Nucleus accumbens (tissue), 56 donors: ENCODE measurements at places on chromosomes 13 and 19.

DNA sequence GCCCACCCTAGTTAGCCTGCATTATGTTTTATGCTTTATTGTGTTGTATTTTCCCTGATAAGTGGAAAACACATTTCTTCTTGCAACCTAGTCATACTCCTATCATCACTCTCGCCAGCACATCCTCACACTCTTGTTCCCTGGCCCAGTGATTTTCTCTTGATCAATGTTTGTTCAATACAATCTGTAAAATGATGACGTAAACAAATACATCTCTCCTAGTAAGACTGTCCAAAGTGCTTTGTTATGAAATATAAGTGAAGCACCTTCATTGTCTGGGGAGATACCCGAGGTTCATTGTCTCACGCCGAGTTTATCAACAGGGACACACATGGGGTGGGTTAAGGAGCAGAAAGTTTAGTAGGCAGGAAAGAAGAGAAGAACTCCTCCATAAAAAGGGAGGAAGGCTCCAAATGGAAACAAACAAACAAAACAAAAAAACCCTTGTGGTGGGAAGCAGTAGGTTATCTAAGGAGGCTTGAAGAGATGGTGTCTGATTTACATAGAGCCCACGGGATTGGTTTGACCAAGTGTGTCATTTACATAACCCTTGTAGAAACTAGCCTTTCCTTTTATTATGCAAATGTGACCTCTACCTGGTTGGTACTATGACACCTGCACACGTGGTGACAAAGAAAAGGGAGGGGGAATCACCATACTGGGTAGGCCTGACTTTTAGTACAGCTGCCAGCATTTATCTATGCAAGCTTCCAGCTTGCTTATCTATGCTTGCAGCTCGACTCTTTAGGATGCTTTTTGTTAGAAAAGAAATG is 1317.9 kb upstream of the SPRY2 start:
- DNase-seq, result no peak

- no peak for DNase-seq
Observed at GRCh38 chr19:46356149-46357055, 9.5 kb downstream of the PPP5C start.

DNA sequence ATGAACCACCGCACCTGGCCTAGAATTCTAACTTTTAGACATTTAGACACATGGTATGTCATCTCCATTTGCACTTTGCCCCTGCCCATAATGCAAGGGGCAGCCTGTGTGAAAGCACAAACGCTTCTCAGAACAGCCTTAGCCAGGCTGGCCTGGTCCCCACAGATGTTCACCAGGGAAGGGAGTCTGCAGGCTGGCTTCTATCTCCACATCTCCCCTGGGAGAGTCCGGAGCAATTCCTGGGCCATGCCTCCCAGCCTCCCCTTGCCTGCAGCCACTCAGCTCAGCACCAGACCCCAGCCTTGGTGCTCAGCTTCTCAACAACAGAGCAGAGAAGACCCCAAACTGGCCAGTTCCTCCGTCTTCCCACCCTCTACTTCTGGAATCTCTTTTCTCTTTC is 21.7 kb upstream of the LSM14A start:
- no peak for DNase-seq

DNA sequence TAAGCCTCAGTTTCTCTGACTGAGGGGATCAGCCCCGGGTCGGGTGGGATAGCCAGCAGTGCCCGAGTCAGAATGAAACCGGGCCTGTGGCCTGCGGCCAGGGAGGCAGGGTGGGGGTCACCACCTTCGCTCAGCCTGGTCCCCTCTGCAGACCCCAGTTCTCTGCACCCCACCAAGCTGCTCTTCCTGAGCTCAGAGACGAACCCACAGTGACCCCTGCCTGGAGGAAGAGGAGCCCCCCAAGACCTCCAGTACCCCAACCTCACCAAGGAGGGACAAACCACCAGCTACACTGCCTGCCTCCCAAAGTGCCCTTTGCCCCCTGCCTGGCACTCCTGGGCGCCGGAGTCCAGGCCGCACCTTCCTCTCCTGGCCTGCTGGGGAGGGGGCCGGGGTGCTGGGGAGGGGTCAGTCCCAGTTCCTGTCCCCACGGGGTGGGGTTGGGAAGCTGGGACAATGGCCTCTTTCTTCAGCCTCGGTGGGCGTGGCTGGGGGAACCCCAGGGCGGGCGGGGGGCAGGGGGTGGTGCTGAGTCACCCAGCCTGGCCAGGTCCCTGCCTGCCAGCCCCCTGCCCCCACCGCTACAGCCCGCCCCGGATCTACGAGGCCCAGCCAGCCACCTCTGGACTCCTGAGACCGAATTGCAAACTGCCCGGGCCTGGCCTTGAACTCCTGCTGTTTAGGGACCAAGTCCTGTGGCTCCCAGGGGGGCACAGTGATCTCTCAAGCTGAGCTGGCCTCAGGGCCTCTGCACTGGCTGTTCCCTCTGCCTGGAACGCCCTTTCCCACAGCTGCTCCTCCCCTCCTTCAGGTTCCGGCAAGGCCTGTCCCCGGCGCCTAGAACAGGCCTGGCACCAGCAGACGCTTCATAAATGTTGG is 14.3 kb downstream of the ZBTB7A start:
- DNase-seq, result peak; percentile 25

- no peak for DNase-seq
Observed at GRCh38 chr13:21686751-21687391, 16.0 kb downstream of the FGF9 start.

DNA sequence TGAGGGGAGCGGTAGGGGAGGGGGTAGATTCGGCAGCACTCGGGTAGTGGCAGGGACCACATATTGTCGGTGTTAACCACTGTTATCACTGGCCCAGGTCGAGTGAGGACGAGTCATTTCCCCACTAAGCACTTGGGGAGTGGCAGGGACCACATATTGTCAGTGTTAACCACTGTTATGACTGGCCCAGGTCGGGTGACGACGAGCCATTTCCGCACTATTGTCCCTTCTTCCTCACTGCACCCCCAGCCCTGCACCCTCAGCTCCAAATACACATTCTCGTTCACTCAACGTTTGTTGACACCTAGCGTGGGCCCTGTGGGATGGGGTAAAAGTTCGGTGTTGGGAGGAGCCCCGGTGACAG is 467 bp upstream of the CLN5 start:
- no peak for DNase-seq

GRCh38 chr19:48804496-48804895 is 6.3 kb downstream of the BCAT2 start:
- DNase-seq, result no peak

DNA sequence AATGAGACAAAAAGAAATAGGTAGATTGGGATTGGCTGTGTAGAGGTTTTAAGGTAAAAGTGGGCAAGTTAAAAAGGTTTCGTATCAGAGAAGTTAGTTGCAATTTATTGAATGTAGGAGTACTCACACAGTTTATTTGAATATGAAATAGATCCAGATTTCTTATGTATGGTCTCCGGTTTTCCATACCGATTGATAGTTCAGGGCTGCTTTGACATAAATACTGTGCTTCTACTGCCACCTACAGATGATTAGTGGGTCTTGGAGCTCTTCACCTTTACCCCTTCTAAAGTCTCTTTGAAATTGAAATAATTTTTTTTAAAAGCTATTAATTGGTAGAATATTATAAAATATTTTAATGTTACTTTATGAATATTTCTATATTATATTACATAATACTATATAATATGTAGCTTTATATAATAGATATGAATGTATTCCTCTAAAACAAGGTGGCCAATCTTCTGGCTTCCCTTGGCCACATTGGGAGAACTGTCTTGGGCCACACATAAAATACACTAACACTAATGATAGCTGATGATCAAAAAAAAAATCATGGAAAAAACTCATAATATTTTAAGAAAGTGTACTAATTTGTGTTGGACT is 7.7 kb upstream of the GPR18 start:
- DNase-seq, result no peak

- DNase-seq, result no peak
Observed at GRCh38 chr13:52850072-52850395, 1.6 kb upstream of the PCDH8 start.

DNA sequence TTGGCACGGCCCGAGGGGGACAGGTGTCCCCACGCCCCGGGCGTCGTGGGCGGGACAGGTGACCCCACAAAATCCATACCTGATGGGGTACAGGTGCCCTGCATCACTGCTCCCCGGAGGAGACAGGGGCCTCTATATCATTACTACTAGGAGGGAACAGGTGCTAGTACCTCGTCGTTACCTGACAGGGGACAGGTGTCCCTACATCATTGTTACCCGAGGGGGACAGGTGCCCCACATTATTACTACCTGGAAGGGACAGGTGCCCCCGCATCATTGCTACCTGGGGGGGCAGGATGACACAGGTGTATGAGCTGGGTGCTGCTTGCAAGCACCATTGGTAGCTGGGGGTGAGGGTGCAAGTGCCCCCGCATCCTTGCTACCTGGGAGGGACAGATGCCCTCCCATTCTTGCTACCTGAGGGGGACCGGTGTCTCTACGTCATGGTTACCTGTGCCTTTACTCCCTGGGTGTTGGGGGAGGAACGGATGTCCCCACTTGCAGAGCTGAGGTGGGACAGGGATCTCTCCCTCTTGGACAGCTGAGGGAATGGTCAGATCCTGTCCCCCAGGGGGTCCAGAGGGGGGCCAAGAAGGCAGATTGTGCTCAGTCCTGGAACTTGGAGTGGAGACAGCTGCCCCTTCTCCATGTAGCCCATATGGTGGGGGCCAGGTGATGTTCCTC is 620 bp downstream of the CRTC1 start:
- no peak for DNase-seq

- no peak for DNase-seq
Observed at GRCh38 chr19:3367628-3368440, 1.5 kb downstream of the NFIC start.

DNA sequence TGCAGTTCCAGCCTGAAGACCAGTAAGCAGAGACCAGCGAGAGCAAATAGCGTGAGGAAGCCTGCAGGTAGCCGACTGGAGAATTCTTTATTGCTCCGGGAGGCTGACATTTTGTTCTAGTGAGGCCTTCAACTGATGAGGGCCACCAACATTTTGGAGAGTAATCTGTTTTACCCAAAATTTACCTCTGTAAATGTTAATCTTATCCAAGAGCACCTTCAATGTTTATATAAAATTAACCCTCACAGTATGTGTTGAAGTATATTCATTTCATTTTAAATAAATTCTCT is 546.4 kb upstream of the SLITRK5 start:
- DNase-seq, result no peak

DNA sequence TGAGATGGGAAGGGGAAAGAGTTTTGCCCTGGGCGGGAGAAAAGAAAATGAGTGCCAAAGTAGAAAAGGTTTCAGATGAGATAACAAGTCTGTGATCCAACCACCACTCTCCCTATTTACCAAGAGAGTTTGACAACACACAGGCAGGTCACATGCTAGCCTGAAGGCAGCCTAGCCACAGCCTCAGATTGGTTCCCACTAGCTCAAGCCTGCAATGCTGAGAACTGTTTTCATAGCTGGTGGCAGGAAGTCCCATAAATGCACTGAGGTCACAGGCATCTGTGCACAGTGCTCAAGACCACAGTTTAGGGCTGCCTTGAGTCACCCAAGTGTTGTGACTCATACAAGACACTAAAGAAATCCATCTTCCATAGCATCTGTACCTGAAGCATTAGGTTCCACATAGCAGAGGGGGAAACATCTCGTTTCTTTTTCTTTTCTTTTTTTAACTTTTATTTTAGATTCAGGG is 18.5 kb upstream of the POP4 start:
- DNase-seq, result no peak

GRCh38 chr19:16856091-16856490 is 26.9 kb downstream of the SIN3B start:
- no peak for DNase-seq

GRCh38 chr19:37114001-37114400 is 35.8 kb downstream of the ZNF420 start:
- DNase-seq, result no peak

GRCh38 chr19:40252395-40252794 is 25.9 kb upstream of the CCNP start:
- DNase-seq, result no peak

DNA sequence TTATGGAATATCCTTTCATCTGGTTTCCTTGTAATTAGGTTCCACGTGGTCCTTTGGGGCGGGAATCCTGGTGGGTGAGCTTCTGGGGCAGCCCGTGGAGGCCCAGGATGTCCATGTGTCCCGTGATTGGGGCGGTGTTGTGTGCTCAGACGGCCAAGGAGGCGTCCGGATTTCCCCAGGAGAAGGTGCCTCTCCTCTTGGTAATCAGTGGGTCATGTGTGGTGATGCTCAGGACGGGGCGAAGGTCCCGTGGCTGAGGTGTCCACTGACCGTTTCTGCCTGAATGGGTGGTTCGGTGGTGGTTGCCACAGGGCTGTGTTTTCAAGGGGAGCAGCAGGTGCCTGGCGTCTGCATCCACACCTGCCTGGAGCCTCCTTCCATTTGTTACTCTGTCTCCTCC is 52.2 kb upstream of the F7 start:
- no peak for DNase-seq

DNA sequence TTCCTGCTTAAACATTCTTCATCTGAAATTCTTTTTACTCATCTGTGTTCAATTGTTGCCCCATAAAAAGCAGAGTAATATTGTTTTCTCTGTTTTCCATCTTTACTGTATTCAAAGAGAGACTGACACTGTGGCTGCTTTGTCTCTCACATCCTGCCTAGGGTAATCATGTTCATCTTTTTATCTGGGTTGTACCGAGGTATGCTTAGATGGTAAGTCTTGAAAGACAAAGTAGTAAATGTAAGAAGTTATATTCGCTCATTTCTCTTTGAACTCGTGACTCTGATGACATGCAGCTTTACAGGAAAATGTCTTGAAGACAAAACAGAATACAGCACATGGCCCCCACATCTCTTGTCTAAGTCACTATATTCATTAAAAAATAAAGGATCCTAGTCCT is 20.0 kb upstream of the CYSLTR2 start:
- DNase-seq, result no peak

DNA sequence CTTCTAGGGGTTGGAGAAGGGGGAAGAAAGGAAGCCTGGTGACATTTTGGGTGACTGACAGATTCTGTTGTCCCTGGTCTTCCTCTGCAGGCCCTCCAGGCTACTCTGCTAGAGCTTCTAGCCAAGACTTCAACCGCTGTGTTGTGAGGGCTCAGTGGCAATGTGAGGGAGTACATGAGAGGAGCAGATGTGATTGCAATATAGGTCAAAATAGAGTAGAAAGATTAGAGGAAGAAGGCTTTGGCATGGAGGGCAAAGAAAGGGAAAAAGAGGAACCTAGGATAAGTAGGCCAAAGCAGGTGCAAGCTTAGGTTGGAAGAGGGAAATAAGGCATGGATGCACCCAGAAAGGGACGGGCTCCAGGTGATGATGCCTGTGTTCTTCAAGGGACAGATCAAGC is 216.9 kb downstream of the RGCC start:
- no peak for DNase-seq

DNA sequence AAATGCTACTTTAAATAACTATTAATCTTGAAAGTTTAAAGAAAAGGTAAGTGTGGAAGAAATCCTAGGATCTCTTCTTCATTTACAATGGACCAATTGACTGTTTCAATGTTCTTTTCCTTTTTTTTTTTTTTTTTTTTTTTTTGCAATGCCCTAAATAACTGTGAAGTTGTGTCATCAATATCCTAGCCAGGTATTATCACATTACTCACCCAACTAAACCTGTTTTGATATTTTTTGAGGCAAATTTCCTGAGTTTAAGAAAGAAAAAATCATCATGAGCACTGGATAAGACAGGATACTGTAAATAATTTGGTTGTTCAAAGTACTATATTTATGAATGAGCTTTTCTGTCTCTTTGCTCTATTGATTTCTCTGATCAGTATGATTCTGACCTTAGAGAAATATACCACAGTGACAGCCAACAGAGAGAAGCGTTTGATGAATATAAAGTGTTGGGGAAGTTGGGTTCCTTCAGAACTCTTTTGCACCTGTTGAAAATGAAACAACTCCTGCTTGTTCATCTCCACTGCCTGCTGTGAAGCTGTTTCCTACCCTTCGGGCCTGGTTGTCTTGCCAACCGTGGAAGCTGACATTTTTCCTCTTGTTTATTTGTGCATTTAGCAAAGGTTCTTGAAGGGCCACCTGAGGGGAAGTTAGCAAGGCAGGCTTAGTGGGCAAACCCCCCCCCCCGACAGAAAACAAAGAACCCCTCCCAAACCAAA is 1220.5 kb upstream of the SLC10A2 start:
- no peak for DNase-seq
